Activated CD4-positive, alpha-beta T cell treated with anti-CD3 and anti-CD28 coated beads, Interleukin-2, amount 50 U/mL, for 1 hour (primary cell): ENCODE measurements at places on chromosomes 11 and 22.
A peak's percentile ranks its signal among the peaks of the same experiment; 100 is the strongest.

- DNase-seq: no peak
Measured at GRCh38 chr11:33387581-33387980, 130.4 kb downstream of the HIPK3 start.

GRCh38 chr11:65551572-65552387 is 6.4 kb downstream of the LTBP3 start:
- peak; percentile 64 for DNase-seq

DNA sequence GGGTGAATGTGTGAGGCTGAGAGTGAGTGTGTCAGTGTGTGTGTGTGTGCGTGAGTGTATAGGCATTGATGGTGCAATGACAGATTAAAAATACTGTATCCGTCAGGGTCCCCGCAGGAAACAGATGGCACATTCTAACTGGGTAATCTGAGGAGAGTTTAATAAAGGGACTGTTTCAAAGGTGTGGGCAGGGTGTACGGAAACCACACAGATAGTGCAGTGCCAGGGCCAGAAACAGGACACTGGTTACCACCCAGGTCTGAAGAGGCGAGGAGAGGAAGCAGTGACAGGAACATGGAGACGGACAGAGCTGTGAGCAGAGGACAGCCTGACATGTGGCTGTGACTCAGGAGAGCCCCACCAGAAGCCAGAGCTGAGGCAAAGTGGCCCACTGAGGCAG is 16.5 kb downstream of the P2RX3 start:
- DNase-seq: no peak

GRCh38 chr11:44445500-44446365 is 119.7 kb upstream of the CD82 start:
- no peak for DNase-seq

DNA sequence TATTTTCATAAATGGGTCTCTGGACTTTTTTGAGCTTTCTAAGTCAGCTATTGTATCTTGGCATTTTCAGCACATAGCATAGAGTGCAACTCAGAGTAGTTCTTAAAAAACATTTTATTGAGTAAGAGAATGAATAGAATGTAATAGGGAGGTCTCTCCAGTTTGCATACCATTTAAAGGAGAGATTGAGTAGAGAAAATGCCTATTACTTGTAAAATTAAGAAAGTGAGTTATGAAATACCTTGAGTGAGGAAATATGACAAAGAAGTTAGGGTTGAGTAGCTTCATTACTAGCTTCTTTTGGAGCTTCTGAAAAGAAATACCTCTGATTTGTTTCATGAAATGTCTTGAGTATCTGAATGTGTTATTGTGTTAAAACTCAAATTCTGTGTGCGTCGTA is 140.0 kb downstream of the AASDHPPT start:
- DNase-seq: no peak

DNA sequence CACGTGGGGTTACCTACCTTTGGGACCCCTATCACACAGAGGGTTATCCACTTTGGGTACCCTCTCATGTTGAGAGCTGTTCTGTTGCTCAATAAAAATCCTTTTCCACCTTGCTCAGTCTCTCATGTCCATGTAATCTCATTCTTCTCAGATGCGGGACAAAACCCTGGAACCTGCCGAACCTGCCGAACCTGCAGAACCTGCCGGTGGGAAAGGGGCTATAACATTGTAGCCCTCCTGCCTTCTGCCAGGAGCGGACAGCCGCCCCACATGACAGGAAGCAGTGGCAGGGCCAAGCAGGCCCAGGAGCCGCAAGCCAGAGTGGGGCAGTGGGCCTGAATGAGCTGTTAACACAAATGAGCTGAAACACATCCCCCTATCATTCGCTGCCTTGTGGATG is 18.1 kb downstream of the NPAT start:
- no peak for DNase-seq

DNA sequence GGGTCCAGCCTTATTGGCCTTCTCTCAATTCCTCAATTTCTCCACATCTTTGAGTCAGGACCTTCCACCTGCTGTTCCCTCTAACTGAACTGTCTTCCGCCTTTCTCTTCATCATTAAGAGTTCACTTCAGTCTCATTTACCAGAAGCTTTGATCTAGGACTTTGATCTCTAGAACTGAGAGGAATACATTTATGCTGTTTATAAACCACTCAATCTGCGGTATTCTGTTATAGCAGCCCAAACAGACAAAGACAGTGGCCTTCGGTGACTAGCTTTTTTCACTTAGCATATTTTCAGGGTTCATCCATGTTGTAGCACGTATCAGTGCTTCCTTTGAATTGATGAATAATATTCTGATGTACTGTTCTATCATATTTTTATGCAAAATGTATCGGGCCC is 10.5 kb downstream of the CLPB start:
- DNase-seq: no peak

DNA sequence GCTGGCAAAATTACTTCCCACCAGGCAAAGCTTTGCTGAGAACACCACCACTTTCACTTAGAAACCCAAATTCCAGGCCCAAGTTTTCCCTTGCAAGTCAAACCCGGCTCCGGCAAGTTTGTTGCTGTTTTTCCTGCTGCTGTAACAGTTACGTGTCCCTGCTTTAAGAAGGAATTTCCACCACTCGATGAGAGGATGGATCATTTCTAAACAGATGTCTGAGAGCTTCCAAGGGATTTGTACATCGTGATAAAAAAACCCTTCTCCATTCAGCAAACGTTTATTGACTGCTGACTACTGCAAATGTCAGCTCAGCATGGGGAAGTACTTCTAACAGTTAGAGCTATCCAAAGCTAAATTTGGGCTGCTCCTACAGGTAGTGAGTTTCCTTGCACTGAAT is 19.7 kb downstream of the P2RX3 start:
- no peak for DNase-seq

DNA sequence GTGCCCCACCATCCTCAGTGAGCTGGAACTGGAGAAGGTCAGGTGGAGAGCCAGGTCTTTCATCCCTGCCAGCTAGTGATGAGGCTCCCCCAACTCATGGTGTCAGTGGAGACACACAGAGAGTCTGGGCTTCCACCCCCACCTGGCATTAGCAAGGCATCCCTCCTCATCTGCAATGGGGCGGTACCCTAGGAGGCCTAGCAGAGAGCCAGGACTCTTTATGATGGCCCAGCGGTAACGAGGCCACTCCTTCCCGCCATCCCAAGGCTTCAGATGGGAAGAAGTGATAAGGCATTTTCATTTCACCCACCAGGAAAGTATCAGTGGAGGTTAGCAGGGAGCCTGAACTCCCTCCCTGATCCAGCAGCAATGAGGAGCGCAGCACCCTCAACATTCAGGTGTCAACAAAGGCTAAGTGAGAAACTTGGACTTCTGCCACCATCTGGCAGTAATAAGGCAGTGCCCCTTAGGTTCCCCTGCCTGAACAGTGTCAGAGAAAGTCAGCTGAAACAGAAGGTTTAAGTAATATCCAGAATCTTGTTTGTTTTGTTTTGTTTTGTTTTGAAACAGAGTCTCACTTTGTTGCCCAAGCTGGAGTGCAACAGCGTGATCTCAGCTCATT is 40.5 kb upstream of the FBLN1 start:
- no peak for DNase-seq

- DNase-seq: no peak
Measured at GRCh38 chr11:19060629-19061028, at the start of gene MRGPRX2. Gene MRGPRX2, minus strand, starts transcription at chr11:19060717. Its CDS starts 4,315 bp downstream, at chr11:19056402.

GRCh38 chr11:89625171-89625570 is 84.9 kb upstream of the TRIM77 start:
- no peak for DNase-seq

- peak; percentile 34 for DNase-seq
Measured at GRCh38 chr11:66278363-66279091, 552 bp downstream of the CNIH2 start.
